ENCODE measurements at places on chromosomes 12 and 14.

DNA sequence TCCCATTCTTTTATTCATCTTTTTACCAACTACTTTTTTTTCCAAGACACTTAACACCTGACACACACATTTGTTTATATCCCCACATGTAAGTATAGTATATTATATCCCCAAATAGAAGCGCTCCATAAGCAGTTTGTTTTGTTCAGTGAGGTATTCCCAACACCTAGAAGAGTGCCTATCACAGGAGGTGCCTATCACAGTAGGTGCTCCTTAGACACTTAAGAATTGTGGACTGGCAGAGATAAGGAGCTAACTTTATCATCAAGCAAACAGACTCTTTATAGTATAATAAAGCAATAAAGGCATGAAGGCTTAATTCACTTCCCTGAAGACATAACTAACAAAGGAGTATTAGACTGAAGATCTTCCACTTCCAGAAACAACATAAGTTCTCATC lies 29.1 kb downstream of the OSBPL8 start:
- no peak for DNase-seq

- DNase-seq: no peak
Observed at GRCh38 chr12:31250179-31250578, 75.8 kb downstream of the SINHCAF start.

GRCh38 chr12:26789731-26790644 lies 43.0 kb downstream of the ITPR2 start:
- no peak for DNase-seq

GRCh38 chr12:76645934-76646333 lies 86.4 kb upstream of the OSBPL8 start:
- no peak for DNase-seq

DNA sequence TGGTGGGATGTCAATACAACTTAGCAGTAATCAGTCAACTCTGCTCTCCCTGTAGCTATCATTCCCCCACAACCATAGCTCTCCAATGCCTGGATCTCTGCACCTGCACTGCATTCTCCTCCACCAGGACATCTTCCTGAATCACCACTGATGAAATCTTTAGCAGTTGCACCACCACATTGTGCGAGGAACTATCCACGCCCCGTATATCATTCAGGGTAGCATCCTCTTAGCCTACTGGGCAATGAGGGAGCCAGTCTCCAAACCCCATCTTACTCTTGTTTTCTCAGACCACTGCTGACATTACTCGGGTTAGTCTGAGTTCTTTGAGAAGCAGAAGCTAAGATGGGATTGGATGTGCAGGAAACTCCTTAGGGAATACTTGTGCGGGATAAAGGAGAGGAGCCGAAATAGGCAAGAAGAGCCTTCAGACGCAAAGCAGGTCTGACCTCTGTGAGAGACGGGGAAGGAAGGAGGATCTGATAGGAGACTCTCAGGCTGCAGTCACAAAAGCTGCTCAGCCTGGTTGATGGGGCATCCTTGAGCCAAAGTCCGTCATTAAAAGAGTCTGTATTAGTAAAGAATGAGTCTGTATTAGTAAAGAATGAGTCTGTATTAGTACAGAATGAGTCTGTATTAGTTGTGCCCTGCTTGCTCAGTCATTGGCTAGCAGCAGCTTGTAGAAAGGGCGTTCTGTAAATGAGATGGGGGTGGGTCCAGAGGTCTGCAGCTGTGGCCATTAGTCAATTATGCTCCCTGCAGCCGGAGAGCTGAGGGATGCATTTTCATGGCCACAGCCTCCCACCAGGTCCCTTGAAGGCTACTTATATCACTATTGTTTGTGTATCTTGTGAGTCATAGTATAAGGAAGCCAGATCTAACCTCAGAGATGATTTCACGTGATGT lies 49.6 kb upstream of the RASSF3 start:
- DNase-seq: no peak

- DNase-seq: peak; percentile 50
Observed at GRCh38 chr12:96401076-96401871, 1.0 kb upstream of the CDK17 start.
